ENCODE measurements at places on chromosomes 5 and 9.

DNA sequence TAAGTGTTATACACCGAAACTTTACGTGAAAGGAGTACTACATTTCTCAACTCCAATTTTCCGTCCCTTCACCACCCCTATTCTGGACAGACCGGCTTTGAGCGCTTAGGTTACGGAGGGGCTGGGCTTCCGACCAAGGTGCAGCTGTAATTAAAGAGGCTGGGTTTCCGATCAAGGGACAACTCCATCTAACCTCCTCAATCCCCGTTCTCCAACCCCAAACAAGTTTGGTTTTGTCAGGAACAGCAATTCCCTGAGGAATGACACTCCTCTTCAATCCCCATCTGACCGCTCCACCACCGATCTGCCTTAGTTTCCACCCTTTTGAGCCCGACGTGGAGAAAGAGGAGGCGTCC is 577 bp downstream of the TUT7 start:
- DNase-seq = no peak

DNA sequence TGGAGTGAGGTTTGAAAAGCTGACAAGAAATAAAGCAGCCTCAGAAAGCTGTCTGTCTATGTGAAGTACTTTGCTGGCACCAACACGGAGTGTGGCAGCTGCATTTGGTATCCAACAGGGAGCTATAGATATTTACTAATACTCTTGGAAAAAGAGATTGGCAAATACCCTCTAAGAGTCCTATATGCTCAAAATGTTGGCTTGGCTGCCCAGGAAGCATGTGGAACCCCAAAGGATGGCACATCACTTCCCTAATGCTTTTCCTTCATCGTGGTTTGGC is 398.3 kb downstream of the TLE4 start:
- no peak for DNase-seq

DNA sequence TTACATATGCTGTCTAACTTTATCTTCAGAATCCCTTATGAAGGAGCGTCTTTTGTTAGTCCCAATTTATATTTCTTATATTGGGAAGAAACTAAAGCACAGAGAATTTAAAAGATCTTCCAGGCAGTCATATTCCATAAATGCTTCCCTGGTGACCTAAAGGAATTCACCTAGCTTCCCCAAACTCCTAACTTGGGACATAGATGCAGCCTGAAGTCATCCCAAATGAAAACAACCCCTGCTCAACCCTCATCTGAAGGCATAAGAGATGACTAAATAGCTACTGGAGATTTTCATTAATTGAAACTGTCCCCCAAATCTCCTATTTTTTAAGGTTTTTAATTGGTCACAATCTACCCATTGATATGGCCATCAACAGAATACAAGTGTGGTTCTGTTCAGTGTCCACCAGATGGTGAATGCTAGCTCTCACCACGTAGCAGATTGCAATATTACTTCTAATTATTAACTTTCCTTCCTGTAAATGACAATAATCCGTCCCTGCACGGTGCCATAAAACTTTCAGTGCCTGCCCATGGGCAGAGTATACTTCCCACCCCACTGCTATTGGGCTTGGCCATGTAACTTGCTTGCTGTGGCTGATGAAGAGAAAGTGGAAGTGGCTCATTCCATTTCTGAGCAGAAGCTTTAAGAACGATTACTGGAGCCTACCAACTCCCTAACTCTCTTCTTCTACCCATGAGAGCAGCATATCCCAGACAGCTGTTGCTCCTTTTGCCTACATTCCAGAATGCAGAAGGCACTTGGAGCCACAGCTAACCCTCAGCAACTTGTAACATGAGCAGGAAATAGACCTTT is 18.7 kb downstream of the PRUNE2 start:
- DNase-seq = no peak

GRCh38 chr5:56581426-56581825 is 233.9 kb upstream of the MAP3K1 start:
- DNase-seq = no peak

DNA sequence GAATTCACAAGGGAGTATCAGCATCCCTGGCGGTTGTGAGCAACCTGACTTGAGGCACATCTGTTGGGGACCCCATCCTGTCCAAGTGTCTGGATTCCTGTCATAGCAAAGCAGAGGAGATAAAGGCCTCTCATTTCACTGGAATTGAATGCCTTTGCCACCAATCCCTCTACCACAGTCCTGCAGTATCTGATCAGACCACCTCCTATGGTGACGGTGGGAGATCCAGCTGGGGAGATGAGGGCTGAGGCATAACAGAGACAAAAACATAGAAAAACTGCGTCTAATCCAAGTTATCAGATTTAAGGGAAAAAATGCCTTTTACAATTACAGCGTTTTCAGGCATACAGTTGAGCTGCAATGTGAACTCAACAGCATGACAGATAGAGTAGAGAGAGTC is 160.7 kb upstream of the TRPC7 start:
- DNase-seq = no peak

DNA sequence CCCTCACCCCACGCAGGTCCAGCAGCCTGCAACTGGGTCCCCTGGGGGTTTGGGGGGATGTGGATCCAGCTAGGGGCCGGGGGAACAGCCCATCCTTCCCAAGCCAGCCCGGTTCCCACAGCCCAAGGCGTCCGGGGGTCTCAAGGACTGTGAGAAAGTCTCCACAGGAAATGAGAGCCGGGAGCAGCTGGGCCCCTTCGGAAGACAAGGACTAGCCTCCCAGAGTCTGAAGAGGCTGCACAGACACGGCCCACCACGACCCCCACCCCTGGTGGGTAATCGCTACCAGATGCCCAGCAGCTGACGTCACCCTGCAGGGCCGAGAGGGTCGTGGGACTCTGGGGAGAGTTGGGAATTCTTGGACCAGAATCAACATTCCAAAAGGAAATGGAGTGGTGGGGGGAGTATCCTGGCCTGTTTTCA is 10.5 kb downstream of the SH2D3C start:
- DNase-seq = no peak

- no peak for DNase-seq
Measured at GRCh38 chr9:92895812-92896436, 18.1 kb upstream of the ZNF484 start.

DNA sequence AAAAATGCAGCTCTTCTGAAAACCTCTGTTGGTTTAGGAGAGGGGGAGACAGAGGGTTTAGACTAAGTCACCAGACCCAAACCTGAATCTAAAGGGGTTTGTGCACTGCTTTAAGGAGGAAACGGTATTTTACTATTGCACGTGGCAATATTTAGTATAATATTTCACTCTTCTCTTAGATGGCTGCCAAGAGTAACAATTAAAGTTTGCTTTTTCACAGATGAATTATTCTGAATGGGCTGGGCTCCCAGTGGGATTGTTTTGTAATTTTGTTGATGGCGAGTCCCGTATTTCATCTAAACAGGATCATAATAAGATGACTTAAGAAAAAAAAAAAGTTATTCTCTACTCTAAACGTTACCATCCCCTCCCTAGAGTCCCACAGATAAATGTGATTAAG is 245.4 kb downstream of the PCSK5 start:
- DNase-seq = peak; percentile 17
